ENCODE measurements at places on chromosomes 1 and 21.

DNA sequence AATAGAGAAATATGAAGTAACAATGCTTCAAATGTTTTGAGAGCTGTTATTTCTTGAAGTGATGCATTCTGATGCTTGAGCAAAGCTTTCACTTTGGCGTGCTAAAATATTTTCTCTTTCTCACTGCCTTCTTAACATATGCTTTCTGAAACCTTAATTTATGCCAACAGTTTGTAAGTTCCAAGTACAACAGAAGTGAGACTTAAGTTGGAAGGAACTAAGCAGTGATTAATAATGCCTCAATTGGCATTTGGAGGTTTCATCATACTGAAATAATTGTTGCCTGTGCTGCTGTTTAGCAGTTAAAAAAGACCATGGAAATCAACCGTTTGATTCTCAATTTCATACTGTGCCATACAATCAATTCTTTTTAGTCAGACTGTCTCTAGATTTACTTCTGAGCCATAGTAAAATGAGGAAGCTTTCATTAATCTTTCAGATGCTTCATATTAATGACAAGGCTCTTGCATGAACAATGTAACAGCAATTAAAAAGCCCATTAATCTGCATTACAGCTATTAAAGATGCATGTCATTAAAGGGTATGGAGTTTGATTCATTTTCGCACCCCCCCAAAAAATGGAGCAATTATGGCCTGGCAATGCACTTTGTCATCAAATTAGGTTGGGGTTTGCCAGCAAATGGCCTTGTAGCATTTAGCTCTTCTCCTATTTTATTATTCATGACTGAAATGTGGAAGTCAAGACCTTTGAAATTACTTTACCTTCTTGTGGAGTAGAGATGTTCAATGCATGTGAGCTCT, 375.3 kb downstream of the USH2A start:
- H3K27ac ChIP-seq = no peak overlapping the region
- H3K4me1 ChIP-seq = no peaks in the 10 kb centered on the region
- no peaks in the 10 kb centered on the region for H3K27me3 ChIP-seq
- no peak for DNase-seq

- no peaks in the 10 kb centered on the region for H3K27me3 ChIP-seq
- DNase-seq = peak; percentile 63
- peak overlapping the region; percentile 99 for H3K4me3 ChIP-seq
These were observed 679 bp downstream of the ABL2 start for GRCh38 chr1:179228783-179229213.

DNA sequence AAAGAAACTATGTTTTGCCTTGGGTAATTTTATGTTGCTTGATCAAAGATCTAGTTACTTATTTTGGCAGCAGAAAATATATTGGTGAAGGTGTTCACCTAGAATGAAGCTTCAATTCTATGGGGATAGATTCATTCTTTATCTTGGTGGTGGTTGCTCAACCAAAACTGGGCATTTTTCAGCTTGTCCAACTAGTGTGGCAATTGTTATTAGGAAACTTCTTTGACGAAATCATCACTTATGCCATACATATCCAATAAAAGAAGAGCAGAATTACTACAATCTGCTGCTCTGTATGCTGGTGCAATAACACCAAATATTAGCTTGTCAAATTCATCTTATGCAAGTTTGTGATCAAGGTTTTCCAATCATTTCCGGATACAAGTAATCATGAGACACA, 26.8 kb upstream of the TMPRSS15 start:
- no peaks in the 10 kb centered on the region for H3K36me3 ChIP-seq
- H3K4me1 ChIP-seq = no peaks in the 10 kb centered on the region
- DNase-seq = no peak
- peaks cover 24% of the 10 kb centered on the region for H3K27me3 ChIP-seq

DNA sequence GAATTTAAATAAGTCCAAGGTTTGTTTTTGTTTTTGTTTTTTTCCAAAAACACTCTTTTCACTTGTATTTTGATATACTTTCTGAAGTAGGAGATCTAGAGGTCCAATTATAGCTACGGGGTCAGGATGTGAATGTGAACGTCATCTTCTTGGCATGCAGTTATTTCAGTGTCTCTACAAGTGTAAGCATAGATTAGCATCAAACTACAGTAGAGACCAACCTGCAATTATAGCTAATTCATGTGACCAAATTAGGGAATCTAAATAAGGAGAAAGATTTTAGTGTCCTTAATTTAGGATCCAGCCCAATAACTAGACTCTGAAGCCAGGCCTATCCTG, 107.3 kb upstream of the PALMD start:
- no peak overlapping the region for H3K4me3 ChIP-seq
- no peak for DNase-seq
- H3K4me1 ChIP-seq = no peaks in the 10 kb centered on the region
- no peaks in the 10 kb centered on the region for H3K27me3 ChIP-seq
- no peaks in the 10 kb centered on the region for H3K36me3 ChIP-seq

DNA sequence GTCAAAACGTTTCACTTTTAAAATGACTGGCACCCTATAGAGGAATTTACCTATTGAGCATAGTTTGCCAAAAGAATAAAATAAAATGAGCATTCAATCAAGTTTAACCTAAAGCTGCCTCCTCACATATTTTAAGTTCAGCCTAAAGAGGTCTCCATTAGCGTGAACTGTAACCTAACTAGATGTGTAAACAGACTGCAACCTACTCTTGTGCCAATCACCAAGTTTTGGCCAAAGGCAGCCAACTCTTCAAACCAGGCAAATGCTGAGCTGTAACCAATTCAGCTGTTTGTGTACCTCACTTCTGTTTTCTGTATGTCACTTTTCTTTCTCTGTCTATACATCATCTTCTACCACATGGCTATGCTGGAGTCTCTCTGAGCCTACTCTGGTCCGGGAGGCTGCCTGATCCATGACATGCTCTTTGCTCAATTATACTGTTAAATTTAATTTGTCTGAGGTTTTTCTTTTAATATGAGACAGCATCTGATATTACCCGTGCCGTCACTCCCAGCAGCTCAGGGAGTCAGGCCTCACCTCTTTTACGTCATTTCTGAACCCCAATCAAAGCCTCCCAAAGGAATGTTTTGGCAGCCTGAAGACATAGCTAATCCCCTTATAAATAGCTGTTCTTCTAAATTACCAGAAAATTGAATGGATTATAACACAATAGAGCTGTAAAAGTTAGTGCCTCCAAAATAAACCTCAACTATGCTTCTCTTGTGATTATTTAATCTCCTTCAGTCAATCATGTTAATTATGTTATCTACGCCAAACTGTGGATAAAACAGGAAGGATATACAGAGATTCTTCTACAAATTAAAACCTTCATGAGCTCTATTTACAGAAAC, 81.0 kb upstream of the NR5A2 start:
- H3K27ac ChIP-seq = no peak overlapping the region
- H3K27me3 ChIP-seq = no peaks in the 10 kb centered on the region
- peaks cover 7% of the 10 kb centered on the region for H3K4me1 ChIP-seq
- no peak for DNase-seq
- H3K36me3 ChIP-seq = no peaks in the 10 kb centered on the region

GRCh38 chr21:32918478-32919120, 107.1 kb upstream of the OLIG2 start:
- no peak overlapping the region for H3K4me3 ChIP-seq
- H3K36me3 ChIP-seq = no peaks in the 10 kb centered on the region
- no peaks in the 10 kb centered on the region for H3K4me1 ChIP-seq
- DNase-seq = no peak
- H3K27ac ChIP-seq = no peak overlapping the region

- no peak for DNase-seq
- H3K4me1 ChIP-seq = peaks cover 5% of the 10 kb centered on the region
- H3K36me3 ChIP-seq = peaks cover 59% of the 10 kb centered on the region
- no peaks in the 10 kb centered on the region for H3K27me3 ChIP-seq
- no peak overlapping the region for H3K27ac ChIP-seq
These were observed 6.0 kb downstream of the MARCKSL1 start for GRCh38 chr1:32329931-32330466.

DNA sequence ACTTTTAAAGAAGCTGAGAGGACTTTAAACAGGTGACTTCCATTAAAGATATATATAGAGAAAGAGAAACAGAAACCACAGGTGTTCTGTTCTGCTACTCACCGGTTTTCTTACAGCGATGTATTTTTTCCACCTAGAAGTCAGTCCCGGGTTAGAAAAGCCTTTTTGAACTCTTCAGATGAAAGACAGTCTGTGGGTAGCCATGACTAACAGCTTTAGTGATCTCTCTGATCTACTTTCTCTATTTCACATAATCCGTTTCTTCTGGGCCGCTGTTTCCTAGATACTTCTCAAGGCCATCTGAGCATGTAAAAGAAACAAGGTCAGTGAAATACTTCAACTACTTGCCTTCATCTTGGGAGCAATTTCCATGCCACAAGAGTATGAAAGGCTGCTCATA, 25.1 kb downstream of the WDR64 start:
- no peak overlapping the region for H3K4me3 ChIP-seq
- H3K4me1 ChIP-seq = no peaks in the 10 kb centered on the region
- H3K36me3 ChIP-seq = no peaks in the 10 kb centered on the region

Measured in RWPE2 (cell line).